Hindlimb muscle (tissue), 1 donor: ENCODE measurements at places on chromosomes 16 and 17. TPM values are rescaled to one million over a fixed set of nuclear protein-coding genes. Genes with fewer than 3 reads are reported as not detected.

ORC6 gene
- polyA plus RNA-seq = 8.1 TPM

- DNase-seq = peak; percentile 56
Observed at GRCh38 chr16:58127033-58127556, 2.1 kb downstream of the CFAP20 start.

DNA sequence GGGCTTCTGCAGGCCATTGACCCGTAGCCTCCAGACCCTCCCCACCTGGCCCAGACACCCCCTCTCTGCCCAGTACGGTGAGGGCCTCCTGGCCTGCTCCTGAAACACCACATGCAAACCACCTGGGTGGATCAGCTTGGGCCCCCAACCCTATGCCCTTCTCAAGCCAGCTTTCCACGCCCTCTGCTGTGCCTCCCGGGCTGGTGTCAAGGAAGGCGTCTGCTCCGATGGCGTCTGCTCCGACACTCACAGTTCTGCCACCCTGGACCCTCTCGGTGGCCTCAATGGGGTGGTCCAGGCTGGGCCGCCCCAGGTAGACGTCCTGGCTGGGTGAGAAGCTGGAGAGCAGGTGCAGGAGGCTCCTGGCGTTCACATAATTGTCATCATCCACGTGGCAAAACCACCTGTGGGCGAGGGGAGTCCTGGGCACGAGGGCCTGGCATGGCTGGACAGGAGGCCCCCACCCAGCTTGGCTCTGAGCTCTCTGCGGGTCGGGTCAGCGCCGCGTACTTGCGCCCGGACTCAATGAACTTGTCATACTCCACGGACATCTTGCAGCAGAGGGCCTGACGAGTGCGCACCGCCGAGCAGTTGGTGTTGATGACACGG lies 1.4 kb downstream of the RFNG start:
- no peak for DNase-seq

DNA sequence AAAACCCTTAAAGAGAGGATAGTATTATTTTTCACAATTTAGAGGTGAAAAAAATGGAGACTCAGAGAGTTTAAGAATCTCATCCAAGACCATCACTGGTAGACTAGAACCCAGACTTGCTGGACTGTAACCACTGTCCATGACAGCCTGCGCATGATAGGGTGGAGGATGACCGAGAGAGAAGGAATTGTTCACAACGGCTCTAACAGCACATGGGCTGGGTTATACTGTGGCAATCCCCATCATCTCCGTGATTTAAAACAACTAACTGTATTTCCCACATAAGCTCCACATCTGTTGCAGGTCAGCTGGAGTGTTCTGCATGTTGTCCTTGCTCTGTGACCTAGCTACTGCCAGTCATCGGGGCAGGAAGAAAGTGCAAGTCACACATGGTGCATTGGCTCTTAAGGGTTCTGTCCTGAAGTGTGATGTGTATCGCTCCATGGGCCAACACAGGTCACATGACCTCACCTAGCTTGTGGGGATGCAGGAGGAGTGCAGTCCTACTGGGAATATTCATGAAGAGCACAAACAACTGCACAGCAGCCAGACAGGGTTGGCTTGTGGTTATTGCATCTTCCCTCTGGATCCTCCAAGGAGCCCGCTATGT lies 131.2 kb upstream of the MPHOSPH6 start:
- no peak for DNase-seq

USH1G gene
- not detected for polyA plus RNA-seq

GPR139 gene
- polyA plus RNA-seq = not detected

TMEM220 gene
- 11.3 TPM for polyA plus RNA-seq

C1QTNF8 gene
- polyA plus RNA-seq = not detected

DNA sequence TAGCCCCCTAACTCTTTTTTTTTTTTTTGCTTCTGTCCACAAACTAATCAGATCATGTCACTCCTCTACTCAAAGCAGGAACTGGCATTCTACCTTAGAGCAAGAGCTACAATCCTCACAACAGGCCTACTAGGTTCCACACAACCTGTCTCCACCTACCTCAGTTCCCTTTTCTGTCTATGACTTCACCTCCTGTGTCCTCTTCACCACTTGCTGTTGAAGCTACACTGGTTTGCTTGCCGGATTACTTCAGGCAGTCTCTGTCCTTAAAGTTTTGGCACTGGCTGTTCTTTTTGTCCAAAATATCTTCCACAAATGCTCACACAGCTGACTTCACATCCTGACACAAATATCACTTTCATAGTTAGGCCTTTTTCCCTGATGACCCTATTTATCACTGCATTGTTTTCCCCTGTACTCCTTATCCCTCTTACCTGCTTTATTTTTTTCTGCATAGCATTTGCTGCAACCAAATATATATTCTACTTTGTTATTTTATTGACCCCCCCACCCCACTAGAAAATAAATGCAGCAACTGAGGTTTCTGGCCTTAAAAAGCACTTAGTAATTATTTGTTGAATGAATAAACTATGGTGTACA lies 72.0 kb downstream of the KANSL1 start:
- DNase-seq = no peak

- no peak for DNase-seq
Observed at GRCh38 chr16:19522397-19522732, 467 bp upstream of the GDE1 start.

HEATR9 gene
- polyA plus RNA-seq = not detected

- DNase-seq = no peak
Observed at GRCh38 chr17:78890498-78890897, 12.5 kb downstream of the CEP295NL start.

CRHR1 gene
- not detected for polyA plus RNA-seq
